ENCODE measurements at places on chromosomes 3 and 15. TPM values are rescaled to one million over a fixed set of nuclear protein-coding genes. Genes with fewer than 3 reads are reported as not detected.

The TRIM42 gene
- 0.14 TPM for total RNA-seq

The SI gene
- total RNA-seq: not detected

The GOLGA8K gene
- total RNA-seq: 1.6 TPM

The ATP13A5 gene
- total RNA-seq: 0.49 TPM

The CD200 gene
- total RNA-seq: 15.0 TPM

The ARGFX gene
- total RNA-seq: not detected

The ST8SIA2 gene
- 16.4 TPM for total RNA-seq

The PLA2G4D gene
- total RNA-seq: not detected

The LMCD1 gene
- total RNA-seq: 2.8 TPM

Measured in motor neuron (in vitro differentiated cells).